ENCODE measurements at places on chromosomes 5 and 9.

- no peak for DNase-seq
Measured at GRCh38 chr9:38339496-38339895, 53.0 kb upstream of the ALDH1B1 start.

- no peak for DNase-seq
Measured at GRCh38 chr5:53019320-53019719, 30.2 kb downstream of the ITGA2 start.

DNA sequence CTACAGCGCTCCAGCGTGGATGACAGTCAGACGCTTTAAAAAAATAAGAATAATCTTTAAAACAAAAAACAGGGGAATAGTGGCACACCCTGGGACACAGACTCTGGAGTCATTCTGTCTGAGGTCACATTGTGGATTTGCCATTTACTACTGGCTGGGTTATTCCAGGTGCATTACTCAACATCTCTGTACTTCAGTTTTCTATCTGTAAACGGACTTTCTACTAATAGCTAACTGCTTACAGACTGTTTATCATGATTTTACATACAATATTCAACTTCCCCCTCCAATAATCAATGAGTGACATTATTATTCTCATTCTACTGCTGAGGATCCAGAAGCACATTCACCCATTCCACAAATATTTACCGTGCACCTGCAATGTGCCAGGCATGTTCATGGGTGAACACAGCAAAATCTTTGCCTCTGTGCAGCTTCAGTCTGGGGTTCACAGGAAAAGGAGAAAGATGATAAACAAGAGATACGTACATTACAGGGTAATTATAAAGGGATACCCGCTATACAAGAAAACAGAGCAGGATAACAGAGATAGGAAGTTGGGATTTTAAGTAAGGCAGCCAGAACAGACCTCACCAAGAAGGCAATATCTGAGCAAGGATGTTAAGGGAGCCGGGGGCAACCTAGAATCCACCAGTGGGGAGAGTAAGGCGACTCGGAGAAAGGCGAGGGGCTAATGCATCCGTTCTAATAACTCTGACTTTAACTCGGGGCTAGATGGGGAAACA lies 984 bp upstream of the RAD23B start:
- DNase-seq, result no peak

GRCh38 chr5:78495800-78496199 lies 135.4 kb downstream of the SCAMP1 start:
- no peak for DNase-seq

GRCh38 chr5:59542306-59542705 lies 351.2 kb downstream of the PDE4D start:
- no peak for DNase-seq
